Fibroblast of the aortic adventitia (primary cell): ENCODE measurements at places on chromosomes 13 and 19. TPM values are rescaled to one million over a fixed set of nuclear protein-coding genes. Genes with fewer than 3 reads are reported as not detected.

Gene CEACAM3
- total RNA-seq = not detected in 2 replicates

Gene IRF3
- total RNA-seq = 33.3 and 106 TPM in 2 replicates

Gene PINLYP
- 6.4 and 7.4 TPM in 2 replicates for total RNA-seq

Gene FCAR
- total RNA-seq = not detected in 2 replicates

Gene RUBCNL
- 0.16 and 4.6 TPM in 2 replicates for total RNA-seq

Gene MBD3L2
- not detected in 2 replicates for total RNA-seq

Gene GPC6
- 76.9 and 92.6 TPM in 2 replicates for total RNA-seq

Gene MISP3
- total RNA-seq = 0.72 TPM in 1 of 2 replicates, not detected in the other

Gene ATP4B
- total RNA-seq = not detected in 2 replicates

Gene LGALS14
- not detected in 2 replicates for total RNA-seq

Gene LILRA2
- not detected in 2 replicates for total RNA-seq

Gene STAP2
- 1.2 and 7.5 TPM in 2 replicates for total RNA-seq

Gene ZNF560
- total RNA-seq = 0.09 and 0.16 TPM in 2 replicates

Gene PSG4
- not detected in 2 replicates for total RNA-seq

Gene ZSCAN22
- total RNA-seq = 2.9 and 4.1 TPM in 2 replicates

Gene ERICH6B
- not detected in 2 replicates for total RNA-seq

Gene QPCTL
- 3.3 and 8.0 TPM in 2 replicates for total RNA-seq

Gene ZNF628
- 0.33 and 3.8 TPM in 2 replicates for total RNA-seq

Gene KISS1R
- total RNA-seq = not detected in 2 replicates

Gene ATP8A2
- under 0.01 TPM in 1 of 2 replicates, not detected in the other for total RNA-seq

Gene TTYH1
- total RNA-seq = not detected in 2 replicates

Gene PRR22
- 0.09 and 1.1 TPM in 2 replicates for total RNA-seq

Gene TGFBR3L
- total RNA-seq = 0.99 and 1.3 TPM in 2 replicates

Gene MYO16
- under 0.01 and 0.16 TPM in 2 replicates for total RNA-seq

Gene CSNK1G2
- total RNA-seq = 29.6 and 47.5 TPM in 2 replicates

Gene TMEM221
- total RNA-seq = not detected in 2 replicates

Gene SYT3
- total RNA-seq = 0.09 TPM in 1 of 2 replicates, not detected in the other

Gene PSG6
- not detected in 2 replicates for total RNA-seq

Gene ZSCAN4
- not detected in 2 replicates for total RNA-seq

Gene CASP14
- total RNA-seq = not detected in 2 replicates

Gene CTXN1
- total RNA-seq = 2.8 and 4.1 TPM in 2 replicates

Gene PSG7
- total RNA-seq = 0.27 TPM in 1 of 2 replicates, not detected in the other

Gene MCF2L
- total RNA-seq = 2.2 and 8.0 TPM in 2 replicates

Gene MAU2
- total RNA-seq = 32.4 and 34.6 TPM in 2 replicates

Gene CYP2A7
- total RNA-seq = not detected in 2 replicates

Gene PRTN3
- total RNA-seq = not detected in 2 replicates

Gene PRODH2
- not detected in 2 replicates for total RNA-seq

Gene MYH14
- not detected in 2 replicates for total RNA-seq

Gene NECTIN2
- 22.1 and 40.3 TPM in 2 replicates for total RNA-seq

Gene CYP2S1
- 0.45 TPM in 1 of 2 replicates, not detected in the other for total RNA-seq

Gene CLEC17A
- total RNA-seq = 0.09 TPM in 1 of 2 replicates, not detected in the other

Gene RGS9BP
- 0.36 and 1.5 TPM in 2 replicates for total RNA-seq

Gene LRRC63
- 0.09 and 0.41 TPM in 2 replicates for total RNA-seq

Gene SBK2
- not detected in 2 replicates for total RNA-seq

Gene SRRM5
- 0.09 TPM in 1 of 2 replicates, not detected in the other for total RNA-seq
